T-helper 17 cell (primary cell): ENCODE measurements at places on chromosomes 13 and 19. TPM values are rescaled to one million over a fixed set of nuclear protein-coding genes. Genes with fewer than 3 reads are reported as not detected.

DNA sequence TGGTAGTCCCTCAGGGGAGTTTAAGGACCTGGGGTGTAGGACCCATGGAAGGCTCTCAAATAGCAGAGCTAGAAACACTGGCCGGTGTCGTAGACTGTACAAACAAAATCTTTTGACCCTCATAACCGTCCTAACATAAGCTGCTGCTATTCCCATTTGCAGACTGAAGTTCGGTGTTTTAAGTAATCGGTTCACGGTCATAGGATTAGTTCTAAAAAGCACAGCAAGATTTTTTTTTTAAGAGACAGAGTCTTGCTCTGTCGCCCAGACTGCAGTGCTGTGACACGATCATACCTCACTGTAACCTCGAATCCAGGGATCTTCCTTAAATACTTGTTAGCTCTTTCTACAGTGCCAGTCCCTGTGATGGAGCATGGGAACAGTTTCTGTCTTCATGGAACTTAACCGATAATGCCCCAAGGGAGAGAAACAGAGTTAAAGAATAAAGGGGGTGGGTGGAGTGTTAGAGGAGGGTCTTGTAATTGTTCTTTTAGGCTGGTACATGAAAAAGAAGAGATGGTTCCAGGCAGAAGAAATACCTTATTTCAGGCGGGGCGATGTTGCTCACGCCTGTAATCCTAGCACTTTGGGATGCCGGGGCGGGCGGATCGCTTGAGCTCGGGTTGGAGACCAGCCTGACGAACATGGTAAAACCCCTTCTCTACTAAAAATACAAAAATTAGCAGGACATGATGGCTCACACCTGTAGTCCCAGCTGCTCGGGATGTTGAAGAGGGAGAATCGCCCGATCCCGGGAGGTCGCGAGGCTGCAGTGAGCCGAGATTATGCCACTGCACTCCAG lies 475 bp upstream of the ZC3H4 start:
- DNase-seq, result no peak

ERF gene
- total RNA-seq, result 82.1 TPM

C3 gene
- total RNA-seq, result 0.35 TPM

DNA sequence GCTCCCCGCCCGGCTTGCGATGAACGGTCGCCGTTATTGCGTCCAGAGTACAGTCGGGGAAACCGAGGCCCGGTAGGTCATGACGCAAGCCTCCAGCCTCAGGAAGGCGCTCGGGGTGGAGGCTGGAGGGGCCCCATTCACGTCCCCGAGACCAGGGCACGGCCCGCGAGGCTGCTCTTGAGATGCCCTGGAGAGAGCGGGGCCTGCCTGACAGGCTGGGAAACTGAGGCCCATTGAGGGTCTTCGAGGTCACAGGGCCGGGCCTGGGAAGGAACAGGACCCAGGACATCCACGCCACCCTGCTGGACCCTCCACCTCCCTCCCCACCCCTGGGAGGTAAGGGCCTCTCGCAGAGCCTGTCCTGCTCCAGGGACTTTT lies 367 bp downstream of the NDUFS7 start:
- no peak for DNase-seq

DNA sequence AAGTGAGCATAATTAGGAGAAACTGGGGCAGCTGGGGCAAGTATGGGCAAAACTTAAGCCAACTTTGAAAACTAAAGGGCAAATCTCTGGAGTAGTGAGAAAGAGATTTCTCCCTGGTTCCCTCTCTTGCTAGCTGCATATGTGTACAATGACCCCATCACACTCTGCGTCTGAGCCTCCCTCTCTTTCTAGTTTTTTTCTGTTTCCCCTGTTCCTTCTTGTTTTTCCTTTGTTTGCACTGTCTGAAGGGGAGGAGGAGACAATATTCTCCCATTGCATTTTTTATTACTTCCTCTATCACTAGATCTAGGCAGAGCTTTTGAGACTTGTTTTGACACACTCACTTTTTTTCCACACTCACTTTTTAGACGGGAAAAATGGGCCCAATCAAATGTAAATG lies 11.2 kb upstream of the CLDN10 start:
- no peak for DNase-seq

BEST2 gene
- not detected for total RNA-seq
